ENCODE measurements at places on chromosomes 5 and 9.

- no peak for DNase-seq
Observed at GRCh38 chr9:134569626-134570025, 72.0 kb upstream of the COL5A1 start.

GRCh38 chr5:94353605-94354004 lies 264.8 kb downstream of the KIAA0825 start:
- no peak for DNase-seq

DNA sequence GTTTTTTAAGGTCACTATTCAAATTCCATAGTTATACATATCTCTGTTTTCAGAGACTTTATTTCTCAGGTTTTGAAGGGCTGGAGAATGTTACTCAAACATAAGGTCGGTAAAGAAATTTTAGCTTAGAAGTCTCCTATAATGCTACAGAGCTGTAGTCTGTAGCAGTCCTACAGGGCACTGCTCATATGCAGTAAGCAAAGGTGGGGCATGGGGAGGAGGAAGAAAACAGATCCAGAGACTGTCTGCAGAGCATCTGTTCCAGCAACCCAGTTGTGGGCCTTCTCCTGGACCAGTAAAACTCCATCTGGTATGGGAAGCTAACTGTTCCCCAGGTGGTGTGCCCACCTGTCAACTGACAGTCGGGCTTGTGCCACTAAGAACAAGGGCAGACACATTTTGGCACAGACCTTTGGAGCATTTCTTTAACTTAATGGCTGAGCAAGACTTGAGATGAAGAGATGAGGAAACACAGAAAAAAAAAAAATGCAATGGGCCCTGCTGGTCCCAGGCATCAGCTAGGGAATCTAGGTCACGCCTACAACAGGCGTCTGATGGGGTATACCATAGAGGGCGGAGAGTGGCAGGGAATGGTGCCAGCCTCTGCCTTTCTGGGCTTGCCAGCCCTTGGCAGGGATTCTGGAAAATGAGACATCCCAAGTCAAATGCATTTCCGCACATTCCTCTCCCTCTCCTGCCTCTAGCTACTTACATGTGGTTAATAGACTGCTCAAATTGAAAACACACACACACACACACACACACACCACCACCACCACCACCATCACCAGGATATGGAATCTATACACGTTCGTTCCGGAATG lies 218.9 kb downstream of the ARL15 start:
- no peak for DNase-seq

- DNase-seq = no peak
Observed at GRCh38 chr5:121218086-121218485, 633.6 kb upstream of the FTMT start.

- no peak for DNase-seq
Observed at GRCh38 chr9:122227575-122227900, 1.2 kb downstream of the LHX6 start.

- DNase-seq = no peak
Observed at GRCh38 chr5:76615759-76616158, 7.4 kb downstream of the F2RL2 start.

DNA sequence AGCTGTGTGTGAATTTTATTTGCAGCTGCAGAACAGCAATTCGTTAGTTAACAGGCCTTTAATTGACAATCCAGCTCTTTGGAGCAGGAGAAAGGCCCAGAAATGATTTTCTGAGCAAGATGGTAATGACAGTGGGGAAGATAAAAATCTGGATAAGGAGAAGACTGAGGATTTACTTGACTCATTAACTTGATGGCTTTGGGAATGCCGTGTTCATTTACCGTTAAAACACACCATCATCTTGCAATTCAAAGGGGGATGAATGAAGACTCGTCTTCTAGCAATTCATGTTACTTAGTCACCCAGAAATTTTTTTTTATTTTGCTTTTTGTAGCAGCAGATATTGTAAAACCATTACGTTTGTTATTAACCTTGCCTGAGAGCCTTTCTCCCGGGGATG lies 52.0 kb downstream of the PTTG1 start:
- no peak for DNase-seq

GRCh38 chr5:105033637-105034400 lies 1471.2 kb upstream of the NUDT12 start:
- no peak for DNase-seq

DNA sequence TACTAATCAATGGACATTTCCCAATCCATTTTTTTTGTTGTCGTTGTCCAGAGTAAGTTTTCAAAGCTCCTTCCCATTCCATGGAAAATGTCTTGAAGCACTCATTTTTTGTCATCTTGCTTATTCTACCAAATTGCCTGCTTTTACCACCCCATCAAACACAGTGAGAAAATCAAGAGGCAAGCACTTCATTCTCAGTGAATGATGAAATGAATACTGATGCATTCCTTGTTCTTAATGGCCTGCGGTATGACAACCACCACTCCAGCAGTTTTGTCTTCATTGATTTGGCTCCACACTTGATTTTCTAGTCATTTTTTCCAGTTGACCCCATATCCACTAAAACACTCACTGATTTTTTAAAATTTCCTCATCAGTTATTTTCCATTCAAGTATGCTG lies 193.5 kb upstream of the ANKH start:
- no peak for DNase-seq

GRCh38 chr9:27003426-27004077 lies 1.9 kb downstream of the LRRC19 start:
- no peak for DNase-seq

- no peak for DNase-seq
Observed at GRCh38 chr5:96829297-96829696, 21.6 kb upstream of the ERAP1 start.

GRCh38 chr9:137241490-137242268 lies 592 bp downstream of the TUBB4B start:
- DNase-seq = peak; percentile 74

DNA sequence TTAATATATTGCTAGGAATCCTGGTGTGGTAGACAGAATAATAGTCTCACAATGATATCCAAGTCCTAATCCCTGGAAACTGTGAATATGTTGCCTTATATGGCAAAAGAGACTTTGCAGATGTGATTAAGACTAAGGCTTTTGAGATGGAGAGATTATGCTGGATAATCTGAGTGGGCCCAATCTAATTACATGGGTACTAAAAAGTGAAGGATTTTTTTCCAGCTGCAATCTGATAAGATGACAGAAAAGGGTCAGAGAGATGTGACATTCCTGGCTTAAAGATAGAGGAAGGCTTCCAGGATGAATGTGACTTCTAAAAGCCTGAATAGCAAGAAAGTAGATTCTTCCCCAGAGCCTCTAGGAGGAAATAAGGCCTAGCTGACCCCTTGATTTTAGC lies 80.7 kb upstream of the MPDZ start:
- DNase-seq = no peak

DNA sequence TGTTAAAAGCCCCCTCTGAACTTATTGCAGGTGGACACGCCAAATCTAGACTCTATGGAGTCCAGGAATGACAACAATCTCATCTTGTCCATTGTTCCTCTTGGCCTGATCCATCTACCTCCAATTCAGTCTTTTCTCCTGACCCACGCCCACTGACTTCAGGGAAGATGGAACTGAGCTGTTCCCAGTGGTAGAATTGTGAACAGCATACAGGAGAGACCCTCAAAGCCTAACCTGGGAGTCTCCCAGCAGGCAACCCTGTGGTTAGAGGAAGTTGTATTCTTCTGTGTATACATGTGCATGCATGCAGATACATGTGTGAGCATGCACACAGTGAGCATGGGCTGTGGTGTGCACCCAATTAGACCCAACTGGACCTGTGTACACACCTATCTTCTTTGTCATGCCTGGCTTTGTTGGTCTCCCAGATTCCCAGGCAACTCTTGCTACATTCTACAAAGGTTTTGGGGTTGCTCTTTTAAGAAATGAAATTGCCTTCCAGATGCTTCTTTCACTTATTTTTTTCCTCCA lies 286.0 kb downstream of the ZSWIM6 start:
- no peak for DNase-seq

DNA sequence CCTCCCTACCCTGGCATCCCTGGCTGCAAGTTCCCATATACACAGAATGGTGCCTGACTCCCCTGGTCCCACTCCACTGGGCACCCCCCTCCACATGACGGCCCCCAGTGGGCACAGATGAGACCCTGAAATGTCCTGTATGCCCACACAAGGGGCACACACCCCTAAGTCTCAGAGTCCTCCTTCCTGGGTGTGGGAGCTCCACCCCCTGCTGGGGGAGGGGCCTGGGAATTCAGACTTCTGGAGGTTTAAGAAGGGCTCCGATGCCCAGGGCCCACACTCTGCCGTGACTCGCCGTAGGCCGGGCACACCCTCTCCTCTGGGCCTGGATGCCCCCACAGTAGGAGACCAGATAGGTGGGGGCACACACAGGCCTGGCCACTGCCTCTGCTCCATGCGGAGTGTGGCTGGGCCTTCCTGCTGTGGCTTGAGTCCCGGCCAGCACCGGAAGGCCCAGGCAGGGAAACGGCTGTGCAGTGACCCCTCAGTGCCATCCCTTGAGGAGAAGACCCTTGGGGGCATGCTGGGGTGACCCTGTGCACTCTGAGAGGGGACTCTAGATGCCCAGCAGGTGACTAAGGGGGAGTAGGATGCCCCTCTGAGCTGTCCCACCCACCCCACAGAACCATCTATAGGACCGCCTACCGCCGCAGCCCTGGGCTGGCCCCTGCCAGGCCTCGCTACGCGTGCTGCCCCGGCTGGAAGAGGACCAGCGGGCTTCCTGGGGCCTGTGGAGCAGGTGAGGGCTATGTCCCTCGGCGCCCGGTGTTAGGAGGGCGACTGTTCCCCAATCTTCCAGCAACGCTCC lies 6.5 kb downstream of the EGFL7 start:
- no peak for DNase-seq

DNA sequence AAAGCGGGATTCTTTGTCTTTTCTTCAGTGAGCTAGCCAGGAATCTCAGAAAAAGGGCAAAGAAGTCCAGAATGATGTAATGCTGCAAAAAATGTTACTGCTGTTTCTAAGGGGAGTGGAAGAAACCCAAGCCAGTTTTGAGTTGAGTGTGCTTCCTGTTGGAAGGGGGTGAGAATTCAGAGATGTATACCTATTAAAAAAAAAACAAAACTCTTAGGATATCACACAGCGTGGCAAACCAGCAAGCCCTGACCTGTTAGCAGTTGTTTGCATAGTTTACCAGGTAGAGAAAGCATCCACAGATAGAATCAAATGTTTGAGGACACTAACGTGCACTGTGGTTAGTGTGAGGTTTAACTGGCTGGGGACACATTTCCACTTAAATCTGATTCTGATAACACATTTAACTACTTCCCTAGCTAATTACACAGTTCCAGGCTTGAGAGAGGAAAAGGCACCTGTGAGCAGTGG lies 11.4 kb downstream of the BASP1 start:
- no peak for DNase-seq

DNA sequence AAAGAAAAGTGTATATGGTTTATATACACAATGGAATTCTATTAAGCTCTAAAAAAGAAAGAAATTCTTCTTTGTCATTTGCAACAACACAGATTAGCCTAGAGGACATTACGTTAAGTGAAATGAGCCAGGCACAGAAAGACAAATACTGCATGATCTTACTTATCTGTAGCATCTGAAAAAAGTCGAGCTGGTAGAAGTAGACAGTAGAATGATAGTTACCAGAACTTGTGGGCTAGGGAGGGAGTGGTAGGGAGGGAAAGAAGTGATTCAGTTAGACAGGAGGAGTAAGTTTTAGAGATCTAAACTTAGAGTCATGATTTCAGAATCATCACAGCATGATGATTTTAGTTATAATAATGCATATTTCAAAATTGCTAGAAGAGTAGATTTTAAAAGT lies 184.6 kb downstream of the TLE4 start:
- no peak for DNase-seq

DNA sequence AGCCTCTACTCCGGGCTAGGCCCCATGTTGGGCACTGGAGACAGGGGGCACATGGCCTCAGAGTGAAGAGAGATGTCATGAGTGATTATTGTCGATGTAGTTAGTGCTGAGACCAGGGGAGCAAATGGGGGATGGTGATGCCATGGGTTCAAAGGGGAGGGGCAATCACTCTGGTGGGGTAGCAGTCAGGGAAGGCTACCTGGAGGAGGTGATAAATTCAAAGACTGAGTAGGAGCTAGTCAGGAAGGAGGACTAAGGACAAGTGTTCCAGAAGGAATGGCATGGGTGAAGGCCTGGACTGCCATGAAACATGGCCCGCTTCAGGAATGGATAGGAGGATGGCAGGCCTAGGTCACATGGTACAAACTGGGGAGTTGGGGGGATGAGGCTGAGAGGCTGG lies 41.6 kb downstream of the C9orf50 start:
- no peak for DNase-seq

- no peak for DNase-seq
Observed at GRCh38 chr9:18490641-18491370, 16.9 kb downstream of the ADAMTSL1 start.

DNA sequence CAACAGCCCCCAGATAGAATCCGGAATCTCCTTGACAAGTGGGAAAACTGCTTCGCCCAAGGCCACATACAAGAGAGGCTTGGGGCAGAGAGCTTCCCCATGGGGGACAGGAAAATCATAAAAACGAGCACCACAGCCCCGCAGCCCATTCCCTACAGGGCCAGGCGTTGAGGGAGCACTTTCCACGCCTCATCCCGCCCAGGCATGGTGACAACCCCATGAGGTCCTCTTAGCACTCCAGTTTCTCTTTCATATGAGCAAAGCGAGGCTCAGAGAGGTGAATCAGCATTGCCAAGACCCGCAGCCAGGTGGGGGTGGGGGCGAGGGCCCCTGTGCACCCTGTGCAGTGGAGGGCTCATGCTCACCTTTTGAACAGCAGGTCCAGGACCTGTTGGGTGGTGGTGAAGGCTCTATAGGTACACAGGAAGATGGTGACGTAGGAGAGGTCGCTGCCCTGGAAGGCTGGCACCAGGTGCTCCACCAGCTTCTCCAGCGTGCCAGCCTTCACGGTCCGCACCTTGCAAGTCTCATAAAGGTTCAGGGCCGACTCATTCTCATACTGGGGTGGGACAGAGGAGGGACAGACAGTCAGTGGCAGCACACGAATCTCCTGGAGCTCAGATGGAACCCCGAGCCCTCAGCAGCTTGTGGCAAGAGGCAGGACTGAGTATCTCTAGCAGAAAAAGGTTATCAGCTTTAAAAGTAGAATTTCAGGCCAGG lies 10.9 kb downstream of the RALGDS start:
- DNase-seq = no peak

DNA sequence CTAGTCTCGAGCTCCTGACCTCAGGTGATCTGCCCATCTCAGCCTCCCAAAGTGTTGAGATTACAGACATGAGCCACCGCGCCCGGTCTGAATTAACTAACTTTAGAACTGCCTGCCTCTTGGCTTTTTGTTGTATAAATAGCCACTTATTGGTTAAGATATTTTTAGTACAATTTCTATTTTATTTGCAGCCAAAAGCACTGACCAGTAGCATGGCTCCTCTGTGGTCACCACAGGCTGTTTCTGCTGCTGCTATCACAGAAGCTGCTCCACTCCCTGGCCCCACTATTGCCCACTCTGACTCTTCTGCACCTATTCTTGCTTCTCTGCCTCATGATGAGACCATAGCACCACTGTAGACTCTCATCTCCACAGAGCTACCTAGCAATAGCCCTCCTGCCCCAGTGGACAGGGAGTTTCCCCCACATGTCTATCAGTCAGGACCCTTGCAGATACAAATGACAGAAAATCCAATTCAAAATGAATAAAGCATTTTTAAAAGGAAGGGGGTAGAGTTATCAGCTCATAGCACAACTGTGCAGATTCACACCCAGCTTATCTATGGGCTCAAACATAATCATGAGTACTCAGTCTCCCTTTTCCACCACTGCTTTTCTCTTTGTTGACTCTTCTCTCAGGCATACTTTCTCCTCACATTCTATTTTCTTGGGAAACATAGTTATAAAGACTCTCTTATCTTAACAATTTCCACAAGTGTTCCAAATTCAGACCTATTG lies 151.8 kb upstream of the EPB41L4A start:
- DNase-seq = no peak

GRCh38 chr5:65128226-65128625 lies 353.5 kb downstream of the ADAMTS6 start:
- DNase-seq = no peak
